COR-L47 (cell line): ENCODE measurements at places on chromosomes 16 and 17.

DNA sequence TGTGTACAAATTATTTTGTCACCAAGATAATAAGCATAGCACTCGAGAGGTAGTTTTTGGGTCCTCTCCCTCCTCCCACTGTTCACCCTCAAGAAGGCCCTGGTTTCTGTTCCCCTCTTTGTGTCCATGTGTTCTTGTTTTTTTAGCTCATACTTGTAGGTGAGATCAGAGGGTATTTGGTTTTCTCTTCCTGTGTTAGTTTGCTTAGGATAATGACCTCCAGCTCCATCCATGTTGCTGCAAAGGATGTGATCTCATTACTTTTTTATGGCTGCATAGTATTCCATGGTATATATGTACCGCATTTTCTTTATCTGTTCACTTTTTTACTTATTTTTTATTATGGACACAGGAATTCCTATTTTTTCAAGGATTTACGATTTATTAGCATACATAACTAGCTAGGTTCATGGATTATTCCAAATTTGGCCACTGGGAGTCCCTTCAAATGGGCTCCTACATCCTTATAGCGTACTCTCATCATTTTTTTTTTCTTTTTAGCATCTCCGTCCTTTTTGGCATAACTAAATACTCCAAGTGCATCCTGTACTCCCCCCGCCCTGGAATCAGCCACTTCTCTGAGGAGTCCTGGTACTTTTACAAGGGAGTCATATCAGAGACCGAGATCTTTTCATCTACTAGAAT lies 7.3 kb downstream of the TADA2A start:
- no peak for DNase-seq

GRCh38 chr17:8324132-8324531 lies 14.1 kb downstream of the ARHGEF15 start:
- no peak for DNase-seq

GRCh38 chr17:83204230-83204725 lies 124.9 kb downstream of the METRNL start:
- no peak for DNase-seq

- no peak for DNase-seq
Observed at GRCh38 chr16:12405089-12405488, 398.6 kb downstream of the CPPED1 start.

DNA sequence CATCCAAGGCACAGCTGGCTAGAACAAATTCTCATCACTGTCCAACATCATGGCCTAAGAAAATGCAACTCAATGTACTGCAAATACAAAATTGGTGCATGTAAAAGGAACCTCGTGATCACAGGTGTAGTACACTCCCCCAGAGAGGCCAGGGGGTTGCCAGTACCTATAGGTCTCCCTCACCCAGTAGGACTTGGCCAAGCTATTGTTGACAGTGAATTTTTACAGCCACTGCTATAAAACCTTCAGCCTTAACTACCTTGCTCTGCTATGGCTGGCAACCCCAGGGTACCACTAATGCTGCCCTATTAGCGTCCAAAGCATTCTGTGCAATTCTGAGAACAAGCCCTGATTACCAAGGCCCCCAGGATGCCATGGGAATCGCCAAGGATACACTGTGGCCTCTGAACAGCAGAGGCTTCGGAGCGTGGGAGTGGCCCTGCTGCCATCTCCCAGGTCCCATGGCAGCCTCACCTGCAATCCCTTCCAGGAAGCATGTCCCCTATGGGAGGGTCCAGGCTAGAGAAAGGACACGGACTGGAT lies 67.6 kb downstream of the SDK2 start:
- no peak for DNase-seq

DNA sequence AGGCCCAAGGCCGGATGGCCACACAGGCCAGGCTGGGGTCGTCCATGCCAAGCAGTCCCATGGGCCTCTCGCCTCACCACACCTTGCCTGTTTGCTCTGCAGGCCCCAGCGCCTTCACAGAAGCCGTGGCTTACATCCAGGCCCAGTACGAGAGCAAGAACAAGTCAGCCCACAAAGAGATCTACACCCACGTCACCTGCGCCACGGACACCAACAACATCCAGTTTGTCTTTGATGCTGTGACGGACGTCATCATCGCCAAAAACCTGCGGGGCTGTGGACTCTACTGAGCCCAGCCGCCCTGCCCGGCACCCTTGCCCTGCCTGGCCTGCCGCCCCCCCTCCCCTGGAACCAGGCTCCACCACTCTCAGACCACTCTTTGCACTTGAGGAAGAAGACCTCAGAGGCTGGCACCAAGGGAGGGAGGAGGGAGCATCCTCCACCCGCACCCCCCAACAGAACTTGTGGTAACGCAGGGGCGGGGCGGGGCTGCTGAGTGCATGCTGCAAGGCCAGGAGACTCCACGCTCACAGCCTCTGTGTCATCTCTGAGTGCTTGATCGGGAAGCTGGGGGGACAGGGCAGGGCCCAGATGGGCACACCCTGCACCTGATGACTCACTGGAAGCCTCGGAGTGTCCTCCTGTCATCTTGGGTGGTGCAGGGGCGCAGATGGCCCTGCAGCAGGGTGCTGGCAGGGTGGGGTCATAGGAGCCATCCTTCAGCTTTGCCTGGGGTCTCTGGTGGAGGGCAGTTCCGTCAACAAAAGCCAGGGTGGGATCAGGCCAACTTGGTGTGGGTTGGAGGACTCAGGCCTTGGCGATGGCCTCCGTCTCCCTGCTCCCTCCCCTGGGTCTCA lies 81.5 kb downstream of the AMFR start:
- DNase-seq = no peak

- no peak for DNase-seq
Observed at GRCh38 chr17:3208484-3208883, 1.0 kb downstream of the OR1A1 start.

GRCh38 chr17:5500247-5500588 lies 13.9 kb downstream of the MIS12 start:
- DNase-seq = no peak

DNA sequence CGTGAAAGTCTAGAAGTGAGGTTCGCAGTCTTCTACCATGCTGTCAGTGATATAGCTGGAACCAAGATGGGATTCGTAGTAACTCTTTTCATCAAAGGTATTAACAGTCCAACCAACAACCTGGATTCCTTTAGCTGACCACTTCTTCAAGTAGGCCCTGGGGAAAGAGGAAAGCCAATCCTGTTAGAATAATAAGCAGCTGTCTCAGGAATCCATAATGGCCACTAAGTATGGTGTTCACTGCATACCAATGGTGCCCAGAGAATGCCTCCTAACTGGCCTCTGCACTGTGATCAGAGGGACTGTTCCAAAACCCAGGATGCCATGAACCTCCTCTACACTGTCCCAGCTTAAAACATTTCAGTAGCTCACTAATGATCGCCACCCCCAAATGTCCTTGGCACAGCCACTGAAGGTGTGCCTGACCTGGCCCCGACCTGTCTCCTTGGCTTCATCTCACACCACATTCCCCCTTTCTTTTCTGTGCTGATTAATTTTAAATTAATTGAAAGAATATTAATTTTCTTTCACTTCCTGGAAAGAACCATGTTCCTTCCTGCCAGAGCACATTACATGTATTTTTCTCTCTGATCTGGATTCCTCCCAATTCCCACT lies 18.3 kb downstream of the GDE1 start:
- DNase-seq = no peak

DNA sequence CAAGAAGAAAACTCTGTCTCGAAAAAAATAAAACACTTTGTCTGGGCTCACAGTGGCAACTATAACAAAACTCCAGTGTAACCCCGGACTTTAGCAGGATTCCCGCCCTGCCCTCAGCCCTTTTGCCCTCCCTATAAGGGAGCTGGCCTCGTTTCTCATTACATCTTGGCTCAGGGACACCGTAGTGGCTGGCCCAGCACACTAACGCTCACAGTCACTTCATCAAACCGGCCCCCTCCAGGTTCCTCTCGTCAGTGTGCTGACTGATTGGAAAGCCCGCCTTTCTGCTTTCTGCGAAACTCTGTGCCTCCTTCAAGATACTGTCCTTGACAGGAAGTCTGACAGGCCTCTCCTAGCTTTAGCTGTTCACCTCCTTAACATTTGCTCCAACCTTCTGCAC lies 11.2 kb upstream of the MYO1C start:
- no peak for DNase-seq
